NCI-H2029 (cell line): ENCODE measurements at places on chromosomes 12 and 14.

GRCh38 chr14:54804538-54805041 lies 98.0 kb downstream of the GCH1 start:
- no peak for DNase-seq

DNA sequence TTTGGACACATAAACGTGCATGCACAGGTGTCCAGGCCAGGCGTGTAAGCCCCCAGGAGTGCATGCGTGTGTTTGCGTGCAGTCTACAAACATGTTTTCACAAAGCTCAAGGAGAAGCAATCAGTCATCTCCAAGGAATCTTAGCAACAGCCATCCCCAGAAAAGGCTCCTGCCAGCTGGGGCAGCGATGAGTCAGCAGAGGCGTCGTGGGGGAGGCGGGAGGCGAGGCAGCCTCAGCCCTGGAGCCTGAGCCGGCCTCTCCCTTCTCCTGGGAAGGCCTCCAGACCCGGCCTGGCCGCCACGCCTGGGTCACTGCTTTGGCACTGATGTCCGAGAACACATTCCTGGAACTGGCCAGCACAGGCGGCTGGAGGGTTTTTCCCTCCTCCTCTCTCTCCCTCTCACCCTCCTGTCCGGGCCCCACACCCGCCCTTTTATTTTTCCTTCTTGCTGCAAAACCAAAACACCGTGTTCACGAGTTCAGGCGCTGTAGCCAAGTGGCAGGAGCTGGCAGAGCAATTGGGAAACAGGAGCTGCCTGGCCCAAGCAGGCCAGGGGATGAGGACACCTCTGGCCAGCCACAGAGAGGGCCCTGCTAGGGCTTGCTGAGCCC lies 92.7 kb downstream of the LRRC74A start:
- peak; percentile 41 for DNase-seq

DNA sequence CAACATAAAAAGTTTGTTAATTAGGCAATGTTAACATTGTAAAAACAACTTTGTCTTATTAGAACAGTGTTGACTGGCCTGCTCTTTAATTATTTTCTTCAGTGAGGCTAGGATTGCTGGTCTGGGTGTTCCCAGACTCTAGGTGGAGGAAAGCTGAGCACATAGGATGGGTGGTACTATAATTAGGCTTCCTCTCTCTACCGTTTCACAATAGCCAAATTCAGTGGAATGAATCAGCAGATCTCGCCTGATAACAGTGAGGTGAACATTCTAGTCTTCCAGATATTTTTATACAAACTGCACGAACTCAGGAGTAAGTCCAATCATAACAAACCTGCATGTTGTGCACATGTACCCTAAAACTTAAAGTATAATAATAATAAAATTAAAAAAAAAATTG lies 11.9 kb downstream of the PTGDR start:
- no peak for DNase-seq

GRCh38 chr12:53221203-53222080 lies 10.6 kb downstream of the RARG start:
- DNase-seq = peak; percentile 46

DNA sequence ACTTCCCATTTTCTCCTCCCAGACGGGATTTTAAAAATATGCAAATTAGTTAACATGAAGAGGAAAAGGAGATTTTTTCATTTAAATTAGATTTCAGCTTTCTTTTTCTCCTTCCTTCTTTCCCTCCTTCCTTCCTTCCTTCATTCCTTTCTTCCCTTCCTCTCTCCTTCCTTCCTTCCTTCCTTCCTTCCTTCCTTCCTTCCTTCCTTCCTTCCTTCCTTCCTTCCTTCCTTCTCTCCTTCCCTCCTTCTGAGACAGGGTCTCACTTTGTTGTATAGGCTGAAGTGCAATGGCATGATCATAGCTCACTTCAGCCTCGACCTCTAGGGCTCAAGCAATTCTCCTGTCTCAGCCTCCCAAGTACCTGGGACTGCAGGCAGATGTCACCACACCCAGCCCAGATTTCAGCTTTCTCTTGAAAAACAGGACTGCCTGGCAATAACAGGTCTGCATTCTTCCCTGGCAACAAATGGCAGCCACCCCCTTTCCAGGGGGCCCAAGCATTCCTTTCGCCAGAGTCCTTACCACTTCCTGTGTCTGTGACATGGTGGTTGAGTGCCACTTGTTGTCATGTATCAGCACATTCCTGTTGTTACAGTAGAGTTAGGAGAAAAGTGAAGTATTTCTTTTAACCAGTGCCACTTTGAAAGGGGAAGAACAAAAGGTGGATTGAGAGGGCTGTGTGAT lies 119.1 kb downstream of the PTPN11 start:
- peak; percentile 37 for DNase-seq

DNA sequence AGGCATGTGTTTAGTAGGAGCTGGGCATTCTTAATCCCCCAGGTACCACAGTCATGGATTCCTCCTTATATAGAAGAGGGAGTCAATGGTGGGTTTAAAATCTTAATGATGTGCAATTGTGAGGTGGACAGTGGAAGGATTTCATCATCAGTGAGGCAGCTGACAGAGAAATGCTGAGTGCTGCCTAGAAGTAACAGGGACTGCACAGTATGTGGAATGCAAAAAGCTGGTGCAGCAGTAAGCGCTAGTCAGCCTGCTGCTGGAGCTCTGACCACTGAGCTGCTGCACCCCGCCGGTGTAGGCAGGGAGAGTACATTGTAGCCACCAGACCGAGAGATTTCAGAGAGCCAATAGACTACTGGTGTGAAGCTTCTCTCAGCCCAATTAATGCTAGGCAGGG lies 80.5 kb upstream of the DACT1 start:
- no peak for DNase-seq

GRCh38 chr12:110592078-110592477 lies 9.0 kb upstream of the PPTC7 start:
- no peak for DNase-seq

- DNase-seq = peak; percentile 46
Measured at GRCh38 chr12:98814254-98814653, 169.2 kb downstream of the APAF1 start.

- no peak for DNase-seq
Measured at GRCh38 chr12:18432206-18432605, 170.9 kb downstream of the PIK3C2G start.

DNA sequence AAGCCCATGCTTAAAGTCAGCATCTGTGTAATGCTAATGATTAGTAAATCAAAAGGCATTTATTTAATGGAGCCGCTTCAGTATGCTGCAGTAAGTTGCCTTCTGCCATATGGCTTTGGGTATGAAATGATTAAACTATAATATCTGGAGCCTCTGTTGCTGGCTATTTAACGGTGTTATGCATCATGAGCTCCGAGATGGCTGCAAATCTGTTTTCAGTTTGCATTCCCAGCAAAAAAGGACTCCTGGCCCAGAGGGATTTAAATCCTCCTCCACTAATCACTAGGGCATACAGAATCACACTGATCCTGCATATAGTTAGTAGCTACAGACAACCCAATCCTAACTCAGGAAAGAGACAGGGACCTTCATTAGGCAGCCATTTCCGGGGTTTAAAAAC lies 171.5 kb upstream of the EEA1 start:
- no peak for DNase-seq

DNA sequence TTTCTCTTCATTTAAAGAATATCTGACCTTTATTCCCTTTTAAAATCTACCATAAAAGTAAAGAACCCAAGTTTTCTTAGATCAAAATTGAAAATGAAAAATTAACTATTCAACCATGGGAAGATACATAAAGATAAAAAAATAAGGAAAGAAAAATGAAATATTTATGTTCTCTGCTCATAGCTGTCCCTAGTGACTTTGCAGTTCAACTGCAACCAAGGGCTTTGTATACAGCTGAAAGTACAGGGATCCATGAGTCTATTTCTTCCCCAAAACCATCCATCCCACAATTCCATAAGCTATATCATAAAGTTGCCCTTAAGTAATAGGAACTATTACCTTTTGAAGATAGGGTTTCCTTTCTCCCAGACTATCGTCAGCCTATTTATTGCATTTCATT lies 113.1 kb downstream of the ITPR2 start:
- no peak for DNase-seq

DNA sequence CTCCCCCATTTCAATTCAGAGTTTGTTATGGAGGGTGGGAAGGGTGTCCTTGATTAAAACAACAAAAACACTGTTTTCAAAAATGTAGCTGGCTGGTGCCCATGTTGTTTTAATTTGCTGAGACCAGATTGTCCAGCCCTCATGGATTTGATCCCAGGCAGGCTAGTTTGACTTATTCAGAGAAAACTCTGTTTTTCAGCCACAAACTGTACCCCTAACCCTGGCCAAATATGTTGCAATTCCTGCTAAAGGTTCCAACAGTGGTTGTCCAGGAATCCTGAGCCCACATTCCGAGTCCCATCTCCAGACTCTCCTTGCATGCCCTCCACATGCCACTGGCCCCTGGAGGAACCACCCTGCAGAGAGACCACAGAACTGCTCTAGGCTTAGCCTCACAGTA lies 36.0 kb downstream of the MAP1LC3B2 start:
- DNase-seq = no peak

DNA sequence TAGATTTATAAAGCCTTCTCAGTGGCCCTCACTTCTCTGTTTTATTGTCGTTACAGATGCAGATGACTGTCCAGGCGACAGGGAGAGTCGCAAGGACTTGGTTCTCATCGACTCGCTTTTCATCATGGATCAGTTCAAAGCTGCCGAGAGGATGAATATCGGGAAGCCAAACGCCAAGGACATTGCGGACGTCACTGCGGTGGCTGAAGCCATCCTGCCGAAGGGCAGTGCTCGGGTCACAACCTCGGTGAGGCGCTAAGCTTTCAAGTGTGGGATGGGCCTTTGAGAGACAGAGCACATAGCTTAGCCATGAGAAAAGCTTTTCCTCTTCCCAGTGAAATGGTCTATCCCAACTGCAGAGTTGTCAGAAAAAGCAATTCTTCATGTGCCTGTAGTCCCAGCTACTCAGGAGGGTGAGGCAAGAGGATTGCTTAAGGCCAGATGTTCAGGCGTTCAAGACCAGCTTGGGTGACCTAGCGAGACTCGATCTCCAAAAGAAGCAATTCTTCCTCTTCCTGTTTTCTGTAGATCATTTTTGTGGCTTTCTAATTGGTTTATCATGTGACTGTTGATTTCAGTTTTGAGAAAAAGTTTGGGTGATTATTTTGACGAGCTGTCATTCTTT lies 56.4 kb downstream of the EP400 start:
- DNase-seq = no peak

DNA sequence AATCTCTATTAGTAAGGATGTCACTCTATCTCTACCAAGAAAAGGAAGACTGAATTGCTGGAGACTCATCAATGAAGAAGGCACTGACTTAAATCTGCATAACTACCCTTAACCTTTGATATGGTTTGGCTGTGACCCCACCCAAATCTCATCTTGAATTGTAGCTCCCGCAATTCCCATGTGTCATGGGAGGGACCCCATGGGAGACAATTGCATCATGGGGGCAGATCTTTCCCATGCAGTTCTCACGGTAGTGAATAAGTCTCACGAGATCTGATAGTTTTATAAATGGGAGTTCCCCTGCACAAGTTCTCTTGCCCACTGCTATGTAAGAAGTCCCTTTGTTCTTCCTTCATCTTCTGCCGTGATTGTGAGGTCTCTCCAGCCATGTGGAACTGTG lies 73.4 kb upstream of the PPM1H start:
- DNase-seq = no peak

DNA sequence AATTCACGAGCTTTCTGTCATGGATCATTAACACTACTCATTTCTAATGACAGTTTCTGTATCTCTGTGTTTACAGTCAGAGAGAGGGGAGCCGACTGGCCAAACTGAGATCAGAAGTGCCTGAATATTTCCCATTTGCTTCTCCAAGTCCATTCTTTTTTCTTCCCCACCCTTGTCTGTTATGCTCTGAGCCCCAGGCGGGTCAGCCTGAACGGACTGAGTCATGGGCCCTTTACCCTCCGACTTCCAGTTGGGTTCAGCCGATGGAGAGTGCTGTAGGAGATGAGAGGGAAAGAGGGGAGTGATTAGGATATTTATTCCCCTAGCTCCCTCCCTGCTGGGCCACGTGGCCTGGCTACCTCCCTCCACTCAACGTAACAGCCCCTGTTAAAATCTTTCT lies 104.7 kb downstream of the PAH start:
- no peak for DNase-seq

DNA sequence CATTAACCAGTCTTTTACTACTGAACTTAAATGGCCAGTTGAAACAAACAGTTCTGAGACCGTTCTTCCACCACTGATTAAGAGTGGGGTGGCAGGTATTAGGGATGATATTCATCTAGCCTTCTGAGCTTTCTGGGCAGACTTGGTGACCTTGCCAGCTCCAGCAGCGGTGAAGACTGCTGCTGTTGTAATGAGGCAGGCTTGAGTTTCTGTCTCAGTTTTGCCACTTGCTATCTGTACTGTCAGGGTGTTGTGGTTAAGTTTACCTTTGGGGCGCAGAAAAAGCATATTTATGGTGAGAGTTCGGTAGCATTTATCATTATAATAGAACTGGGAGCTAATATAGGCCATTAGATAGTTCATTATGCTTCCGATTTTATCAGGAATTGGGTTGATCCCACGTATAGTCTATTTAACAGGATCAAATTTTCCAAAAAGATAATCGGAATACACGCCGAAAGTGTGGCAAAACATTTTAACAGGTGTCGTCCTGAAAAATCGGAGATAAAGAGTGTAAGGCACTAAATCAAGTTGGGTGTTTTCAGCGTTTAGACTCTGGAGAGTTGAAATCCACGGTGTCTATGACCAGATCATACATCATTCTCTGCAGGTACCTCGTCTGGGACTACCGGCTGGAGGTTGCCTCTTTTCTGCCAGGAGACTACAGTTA lies 688 bp upstream of the NECAP1 start:
- DNase-seq = no peak

- DNase-seq = no peak
Measured at GRCh38 chr14:24958271-24958670, 91.7 kb downstream of the STXBP6 start.

DNA sequence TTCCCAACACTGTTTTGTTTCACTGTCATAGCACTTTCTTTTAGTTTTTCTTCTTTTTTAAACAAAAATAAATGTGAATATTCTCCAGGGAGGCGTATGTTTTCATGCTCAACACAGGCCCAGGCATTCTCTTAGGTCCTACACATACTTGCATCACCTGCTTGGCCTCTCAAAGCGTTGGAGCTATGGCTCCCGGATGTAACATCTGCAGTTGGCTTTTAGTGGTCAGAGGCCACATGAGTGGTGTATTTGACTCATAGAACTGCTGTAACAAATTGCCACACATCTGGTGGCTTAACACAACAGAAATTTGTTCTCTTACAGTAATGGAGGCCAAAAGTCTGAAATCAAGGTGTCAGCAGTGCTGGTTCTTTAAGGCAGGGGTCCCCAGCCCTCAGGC lies 44.6 kb upstream of the VRK1 start:
- DNase-seq = no peak

DNA sequence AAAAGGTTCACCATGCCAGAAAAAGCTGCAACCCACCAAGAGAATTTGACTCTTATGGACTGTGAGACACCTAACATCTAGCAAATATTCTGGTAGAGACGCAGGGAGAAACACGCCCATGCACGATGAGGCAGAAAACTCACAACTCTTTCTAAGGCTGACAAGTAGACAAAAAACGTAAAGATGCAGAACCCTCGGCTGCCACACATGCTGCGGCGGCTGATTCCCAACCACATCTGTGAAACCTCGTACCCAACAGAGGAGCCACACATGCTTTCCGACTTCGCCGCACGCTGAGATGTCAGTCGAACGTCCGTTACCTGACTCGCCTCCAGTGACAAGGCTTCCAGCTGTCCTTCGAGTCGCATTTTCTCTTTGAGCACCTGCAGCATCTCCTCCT lies 21.8 kb downstream of the GOLGA3 start:
- DNase-seq = no peak

GRCh38 chr14:63685401-63685800 lies 42.5 kb downstream of the SGPP1 start:
- DNase-seq = no peak
